GM23338 (cell line): ENCODE measurements at places on chromosomes 7 and 10. TPM values are rescaled to one million over a fixed set of nuclear protein-coding genes. Genes with fewer than 3 reads are reported as not detected.

LBX1 gene
- not detected in 2 replicates for total RNA-seq

DNA sequence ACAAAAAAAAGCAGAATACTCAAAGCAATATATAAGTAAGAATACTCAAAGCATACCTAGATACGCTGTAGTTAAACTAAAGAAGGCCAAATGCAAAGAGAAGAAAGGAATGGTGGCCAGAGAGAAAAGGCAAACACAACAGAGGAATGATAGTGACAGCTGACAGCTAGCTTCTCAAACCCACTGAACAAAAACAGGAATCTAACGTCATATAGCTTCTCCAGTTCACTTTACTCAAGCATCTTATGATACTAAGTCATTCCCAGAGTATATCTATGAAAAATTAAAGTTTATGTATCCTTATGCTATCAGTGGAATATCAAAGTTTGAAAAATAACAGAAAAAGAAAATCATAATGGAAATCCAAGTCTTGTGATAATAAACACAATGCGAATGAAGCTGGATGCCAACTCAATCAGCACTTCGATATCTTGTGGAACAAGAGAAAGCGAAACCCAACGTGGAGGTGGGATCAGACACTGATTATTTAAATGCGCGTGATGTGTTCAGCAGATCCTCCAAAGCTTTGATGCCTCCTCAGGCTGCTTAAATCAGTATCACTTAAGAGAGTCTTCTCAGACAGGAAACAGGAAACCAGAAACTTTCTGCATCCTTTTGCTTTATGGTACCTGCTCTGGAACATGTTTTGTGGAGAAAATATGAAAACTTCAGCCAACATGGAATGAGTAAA lies 102.8 kb downstream of the PIP4K2A start:
- DNase-seq = no peak
- H3K4me1 ChIP-seq = peaks cover 35% of the 10 kb centered on the region
- no peak overlapping the region for H3K27ac ChIP-seq
- H3K4me3 ChIP-seq = no peak overlapping the region

OR6V1 gene
- total RNA-seq = not detected in 2 replicates

DNA sequence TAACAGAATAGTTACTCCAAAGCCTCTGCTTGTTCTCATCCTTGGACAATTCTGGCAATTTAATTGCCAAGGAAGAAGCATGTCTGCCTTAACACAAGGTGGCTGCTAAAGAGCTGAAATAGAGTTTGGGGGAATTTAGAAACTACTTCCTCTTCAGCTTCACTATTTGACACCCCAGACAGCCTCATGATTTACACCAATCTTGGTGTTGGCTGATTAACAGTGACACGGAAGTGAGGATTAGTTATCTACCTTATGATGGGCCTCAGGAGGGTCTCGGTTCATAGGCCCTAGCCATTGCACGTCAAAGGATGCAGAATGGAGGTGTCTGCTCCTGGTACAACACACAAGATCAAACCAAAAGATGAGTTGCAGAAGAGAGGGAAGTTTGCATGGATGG lies 102.4 kb downstream of the RELN start:
- no peaks in the 10 kb centered on the region for H3K36me3 ChIP-seq
- H3K4me1 ChIP-seq = no peaks in the 10 kb centered on the region
- no peak for DNase-seq

HYAL4 gene
- total RNA-seq = not detected in 2 replicates

- H3K36me3 ChIP-seq = peaks cover 29% of the 10 kb centered on the region
- DNase-seq = no peak
- H3K27ac ChIP-seq = no peak overlapping the region; the same call in 1 of the 2 replicates
- no peak overlapping the region for H3K4me3 ChIP-seq
- H3K4me1 ChIP-seq = peaks cover 15% of the 10 kb centered on the region; the same call in 1 of the 2 replicates
These were observed 20.0 kb downstream of the TCF7L2 start for GRCh38 chr10:112970021-112970420.

- no peak overlapping the region for H3K4me3 ChIP-seq
- no peaks in the 10 kb centered on the region for H3K36me3 ChIP-seq
- H3K27me3 ChIP-seq = peaks cover 5% of the 10 kb centered on the region; the same call in 1 of the 2 replicates
- no peak for DNase-seq
These were observed 9.1 kb downstream of the DYNC2I1 start for GRCh38 chr7:158865462-158865922.

SLC25A13 gene
- total RNA-seq = 82.6 and 84.6 TPM in 2 replicates

PNLIP gene
- total RNA-seq = not detected in 2 replicates

- no peak overlapping the region for H3K4me3 ChIP-seq
- H3K4me1 ChIP-seq = peaks cover 7% of the 10 kb centered on the region; the same call in 1 of the 2 replicates
- no peak overlapping the region for H3K27ac ChIP-seq
- no peaks in the 10 kb centered on the region for H3K36me3 ChIP-seq
- no peak for DNase-seq
- H3K27me3 ChIP-seq = no peaks in the 10 kb centered on the region
These were observed 7.9 kb upstream of the RASSF4 start for GRCh38 chr10:44951576-44952226.

DNA sequence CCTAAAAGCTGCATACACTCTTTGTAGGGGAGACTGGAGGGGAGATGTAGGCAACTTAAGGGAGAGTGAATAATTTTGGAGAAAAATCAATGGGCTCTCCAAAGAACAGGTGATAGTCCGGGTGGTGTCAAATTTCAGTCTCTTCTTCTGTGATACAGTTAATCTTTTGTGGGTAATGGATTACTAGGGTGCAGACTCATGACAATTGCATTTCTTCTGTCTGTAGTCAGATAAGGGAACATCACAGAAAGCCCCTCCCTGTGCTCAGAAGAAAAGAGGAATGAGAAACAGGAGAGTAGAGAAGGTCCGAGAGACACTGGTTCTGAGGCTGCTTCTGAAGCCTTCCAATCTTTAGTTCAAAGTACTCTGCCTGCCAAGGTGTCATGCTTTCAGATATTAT lies 1140.7 kb upstream of the LRRN3 start:
- H3K27me3 ChIP-seq = no peaks in the 10 kb centered on the region
- H3K36me3 ChIP-seq = no peaks in the 10 kb centered on the region; the same call in 1 of the 2 replicates
- no peak overlapping the region for H3K27ac ChIP-seq
- peaks cover 13% of the 10 kb centered on the region for H3K4me1 ChIP-seq
- no peak for DNase-seq

GRCh38 chr7:97090761-97091353 lies 26.6 kb upstream of the SDHAF3 start:
- H3K4me1 ChIP-seq = no peaks in the 10 kb centered on the region
- no peaks in the 10 kb centered on the region for H3K36me3 ChIP-seq
- no peaks in the 10 kb centered on the region for H3K27me3 ChIP-seq
- no peak overlapping the region for H3K27ac ChIP-seq
- no peak for DNase-seq

DNA sequence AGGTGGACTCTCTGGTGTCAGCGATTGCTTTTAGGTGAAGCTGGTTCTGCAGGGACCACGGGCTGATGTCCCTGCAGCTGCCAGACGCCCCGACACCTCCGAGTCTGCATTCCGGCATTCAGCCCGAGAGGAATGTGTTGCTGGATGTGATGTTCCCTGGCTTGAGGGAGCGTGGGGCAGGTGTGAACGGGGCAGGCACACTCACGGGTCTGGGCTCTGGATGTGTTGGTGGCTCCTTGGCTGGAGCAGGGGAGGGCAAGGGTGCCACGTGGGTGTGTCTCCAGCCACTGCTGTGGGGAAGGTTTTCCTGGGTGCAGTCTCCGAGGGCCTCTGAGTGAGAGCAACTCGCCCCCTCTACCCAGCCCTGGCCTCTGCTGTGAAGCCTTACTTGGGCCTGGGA lies 140.5 kb downstream of the CAMK1D start:
- H3K4me1 ChIP-seq = no peaks in the 10 kb centered on the region; the same call in none of the 2 replicates
- no peak overlapping the region for H3K27ac ChIP-seq
- H3K4me3 ChIP-seq = no peak overlapping the region
- H3K27me3 ChIP-seq = no peaks in the 10 kb centered on the region
- peak; percentile 46 for DNase-seq
- no peaks in the 10 kb centered on the region for H3K36me3 ChIP-seq

DNA sequence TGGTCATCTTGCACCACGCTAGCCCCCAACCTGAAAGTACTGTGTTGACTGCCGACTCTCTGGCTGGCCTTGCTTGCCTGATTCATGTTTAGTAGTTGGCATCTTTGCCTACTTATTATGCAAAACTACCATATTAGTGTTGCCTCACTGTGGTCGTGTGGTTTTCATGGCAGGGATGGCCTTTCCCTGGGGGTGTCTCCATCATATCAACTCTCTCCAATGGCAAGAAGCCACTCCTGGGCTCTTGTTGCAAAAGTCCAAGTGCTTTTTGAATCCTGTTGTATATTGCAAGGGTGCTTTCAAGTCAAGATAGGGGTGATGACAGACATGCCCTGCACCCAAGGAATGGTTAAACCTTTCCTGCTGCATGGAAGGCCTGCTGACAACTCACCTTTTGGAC lies 39.4 kb downstream of the ABLIM1 start:
- no peak overlapping the region for H3K4me3 ChIP-seq
- no peak overlapping the region for H3K27ac ChIP-seq
- peaks cover 15% of the 10 kb centered on the region for H3K4me1 ChIP-seq
- DNase-seq = peak; percentile 14
- no peaks in the 10 kb centered on the region for H3K27me3 ChIP-seq

GRCh38 chr7:45031829-45032228 lies 31.8 kb downstream of the CCM2 start:
- no peak for DNase-seq
- H3K27ac ChIP-seq = no peak overlapping the region
- peaks cover 7% of the 10 kb centered on the region; the same call in 1 of the 2 replicates for H3K4me1 ChIP-seq
- H3K27me3 ChIP-seq = no peaks in the 10 kb centered on the region

- H3K27me3 ChIP-seq = no peaks in the 10 kb centered on the region
- no peaks in the 10 kb centered on the region for H3K36me3 ChIP-seq
- H3K4me1 ChIP-seq = peaks cover 3% of the 10 kb centered on the region; the same call in 1 of the 2 replicates
These were observed 31.1 kb downstream of the CALML3 start for GRCh38 chr10:5555881-5556280.

POLR2J2 gene
- total RNA-seq = 0.50 and 3.8 TPM in 2 replicates

GRCh38 chr10:99731306-99732032 lies 458 bp downstream of the COX15 start:
- H3K4me1 ChIP-seq = peaks cover 4% of the 10 kb centered on the region; the same call in 1 of the 2 replicates
- DNase-seq = no peak
- no peaks in the 10 kb centered on the region for H3K27me3 ChIP-seq
- H3K4me3 ChIP-seq = peak overlapping the region; percentile 72

DNA sequence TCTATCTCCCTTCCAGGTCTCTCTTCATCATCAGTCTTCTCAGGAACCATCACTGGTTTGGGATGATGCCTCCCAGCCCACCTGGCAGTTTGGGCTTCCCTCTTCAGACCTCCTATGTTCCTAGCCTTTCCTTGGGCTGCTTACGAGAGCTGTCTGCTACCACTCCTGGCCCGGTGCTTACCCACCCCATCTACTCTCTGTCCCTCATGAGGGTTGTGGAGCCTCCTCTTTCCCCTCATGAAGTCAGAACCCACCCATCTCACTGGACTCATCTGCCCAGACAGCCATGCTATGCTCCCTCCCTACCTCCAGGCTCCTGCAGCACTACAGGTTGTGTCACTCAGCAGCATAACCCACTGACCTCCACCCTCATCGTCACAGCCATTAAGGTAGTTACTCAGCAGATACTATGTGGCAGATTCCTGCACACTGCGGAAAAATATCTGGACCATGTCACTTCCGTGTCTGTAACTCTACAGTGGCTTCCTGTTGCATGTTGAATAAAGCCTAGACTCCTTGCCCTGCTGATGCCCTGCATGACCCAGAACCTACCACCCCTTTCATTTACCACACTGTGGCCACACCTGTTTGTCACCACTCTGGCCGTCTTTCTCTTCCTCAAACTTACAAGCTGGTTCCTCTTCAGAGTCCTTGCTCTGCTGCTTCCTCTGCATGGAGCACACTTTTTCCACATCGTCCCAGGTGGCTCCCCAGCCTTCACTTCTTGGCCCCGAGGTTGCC lies 2.0 kb downstream of the DBNL start:
- H3K27ac ChIP-seq = no peak overlapping the region
- peaks cover 12% of the 10 kb centered on the region; the same call in 1 of the 2 replicates for H3K27me3 ChIP-seq
- H3K4me3 ChIP-seq = no peak overlapping the region
- 0 out of 2 replicates have a peak, but pooled peaks cover 10% of the 10 kb centered on the region for H3K4me1 ChIP-seq

TAS2R4 gene
- 3.3 and 4.2 TPM in 2 replicates for total RNA-seq

DNA sequence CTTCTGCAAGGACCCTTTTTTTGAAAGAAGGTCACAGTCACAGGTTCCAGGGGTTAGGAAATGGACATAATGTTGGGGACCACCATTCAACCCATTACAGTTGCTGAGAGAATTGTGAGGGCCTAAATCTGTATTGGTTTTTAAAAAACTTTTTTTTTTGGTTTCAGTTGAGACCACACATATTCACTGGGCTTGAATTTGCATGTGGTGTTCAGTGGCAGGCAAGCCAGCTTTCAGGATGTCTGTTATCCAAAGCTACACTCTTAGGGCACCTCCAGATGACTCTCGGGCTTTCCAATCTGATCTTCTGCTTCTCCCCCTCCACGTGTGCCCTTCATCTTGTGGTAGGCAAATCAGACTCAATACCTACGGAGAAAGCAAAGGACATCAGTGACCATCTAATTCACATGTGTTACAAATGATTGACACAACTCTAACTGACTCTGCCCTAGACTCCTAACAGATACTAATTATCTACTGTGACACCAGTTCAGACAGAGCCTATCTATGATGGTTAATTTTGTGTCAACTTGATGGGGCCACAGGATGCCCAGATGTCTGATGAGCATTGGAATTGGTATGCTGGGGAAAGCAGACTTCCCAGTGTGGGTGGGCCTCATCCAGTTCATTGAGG lies 93.3 kb upstream of the ELMO1 start:
- H3K36me3 ChIP-seq = no peaks in the 10 kb centered on the region
- H3K27me3 ChIP-seq = no peaks in the 10 kb centered on the region
- no peak overlapping the region for H3K27ac ChIP-seq
- no peaks in the 10 kb centered on the region for H3K4me1 ChIP-seq
- DNase-seq = no peak
- no peak overlapping the region for H3K4me3 ChIP-seq

CAMK2B gene
- not detected in 2 replicates for total RNA-seq

DNA sequence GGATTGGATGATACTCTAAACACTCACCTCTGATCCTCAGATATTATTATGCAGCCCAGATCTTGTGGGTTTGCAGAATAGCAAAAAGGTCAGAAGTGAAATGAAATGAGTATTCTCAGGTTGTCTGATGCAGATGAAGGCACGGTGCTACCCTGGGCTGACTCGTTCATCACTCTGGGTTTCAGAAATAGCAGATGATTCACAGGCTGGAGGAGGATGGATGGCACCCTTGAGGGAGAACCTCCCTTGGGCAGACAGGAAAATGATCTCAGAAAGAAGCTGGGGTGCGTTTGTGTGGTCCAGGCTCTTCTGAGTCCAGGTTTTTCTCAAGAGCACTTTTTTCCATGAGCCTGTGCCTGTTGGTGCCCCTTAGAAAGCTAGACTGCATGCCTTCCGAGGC lies 515.8 kb upstream of the MKI67 start:
- H3K27me3 ChIP-seq = no peaks in the 10 kb centered on the region
- H3K4me1 ChIP-seq = no peaks in the 10 kb centered on the region
- no peaks in the 10 kb centered on the region for H3K36me3 ChIP-seq
- no peak for DNase-seq

GRCh38 chr7:69953136-69954067 lies 355.1 kb downstream of the AUTS2 start:
- peaks cover 3% of the 10 kb centered on the region; the same call in 1 of the 2 replicates for H3K4me1 ChIP-seq
- no peaks in the 10 kb centered on the region for H3K36me3 ChIP-seq
- no peak overlapping the region for H3K27ac ChIP-seq

CREB5 gene
- total RNA-seq = 1.7 and 2.4 TPM in 2 replicates

- no peaks in the 10 kb centered on the region for H3K36me3 ChIP-seq
- H3K4me3 ChIP-seq = no peak overlapping the region
- no peaks in the 10 kb centered on the region for H3K4me1 ChIP-seq
These were observed 252.6 kb upstream of the MTPN start for GRCh38 chr7:136229790-136230189.
